ENCODE measurements at places on chromosomes 7 and 10. TPM values are rescaled to one million over a fixed set of nuclear protein-coding genes. Genes with fewer than 3 reads are reported as not detected.

Gene SPDYE6
- total RNA-seq = not detected

Gene ELMO1
- 97.2 TPM for total RNA-seq

DNA sequence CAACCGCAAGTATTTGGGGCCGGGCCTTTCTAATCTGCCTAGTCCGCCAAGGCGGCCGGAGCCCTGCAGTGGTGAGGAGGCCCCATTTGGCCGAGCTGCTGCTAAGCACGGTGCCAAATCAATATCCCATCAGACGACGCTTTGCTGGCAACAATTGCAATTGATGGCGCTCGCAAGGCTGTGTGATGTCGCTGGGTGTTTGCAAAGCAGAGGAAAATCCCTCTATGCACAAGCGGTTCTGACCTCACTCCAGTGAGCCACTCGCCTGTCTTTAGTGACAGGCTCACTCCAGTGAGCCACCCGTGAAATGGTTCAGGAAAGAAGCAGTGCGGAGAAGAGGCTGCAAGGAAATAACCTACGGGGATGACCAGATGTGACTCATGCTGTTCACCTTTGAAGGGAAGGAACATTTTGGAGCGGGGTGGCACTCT lies 18.3 kb upstream of the PDE1C start:
- no peaks in the 10 kb centered on the region for H3K27me3 ChIP-seq
- H3K4me1 ChIP-seq = no peaks in the 10 kb centered on the region
- H3K36me3 ChIP-seq = no peaks in the 10 kb centered on the region
- no peak for DNase-seq

DNA sequence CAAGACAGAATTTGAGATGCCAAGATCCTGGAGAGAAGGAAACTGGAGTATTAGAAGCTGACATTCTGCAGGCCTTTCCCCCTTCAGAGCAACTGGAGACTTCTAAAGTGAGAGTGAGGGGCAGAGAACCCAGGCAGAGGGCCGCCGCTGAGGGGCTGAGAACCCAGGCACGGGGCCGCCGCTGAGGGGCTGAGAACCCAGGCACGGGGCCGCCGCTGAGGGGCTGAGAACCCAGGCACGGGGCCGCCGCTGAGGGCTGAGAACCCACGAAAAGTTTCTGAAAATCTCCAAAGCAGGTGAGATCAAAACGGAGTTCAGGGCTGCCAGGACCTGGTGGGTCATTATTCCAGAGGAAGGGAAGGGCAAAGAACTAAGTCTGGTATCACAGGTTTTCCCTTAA lies 126.2 kb downstream of the DLG5 start:
- H3K27ac ChIP-seq = no peak overlapping the region
- no peak overlapping the region for H3K4me3 ChIP-seq
- H3K4me1 ChIP-seq = peaks cover 32% of the 10 kb centered on the region
- peaks cover 32% of the 10 kb centered on the region for H3K27me3 ChIP-seq

DNA sequence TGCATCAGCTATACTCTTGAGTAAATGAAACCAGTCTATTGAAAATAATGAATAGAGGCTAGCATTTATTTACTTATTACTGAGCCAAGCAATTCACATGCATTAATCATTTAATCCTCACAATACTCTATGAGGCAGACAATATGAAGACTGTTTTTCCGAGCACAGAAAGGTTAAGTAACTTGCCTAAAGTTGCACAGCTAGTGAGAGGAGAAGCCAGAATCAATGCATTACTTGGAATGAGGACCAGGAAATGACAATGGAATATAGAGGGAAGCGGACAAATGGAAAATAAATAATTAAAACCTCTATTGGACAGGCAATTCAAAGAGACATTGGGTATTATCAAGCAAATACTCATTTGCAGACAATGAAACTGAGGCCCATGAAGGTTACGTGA lies 207.6 kb upstream of the PRKCQ start:
- H3K4me1 ChIP-seq = no peaks in the 10 kb centered on the region
- H3K36me3 ChIP-seq = no peaks in the 10 kb centered on the region
- H3K27me3 ChIP-seq = peaks cover 11% of the 10 kb centered on the region
- DNase-seq = no peak
